Dorsolateral prefrontal cortex (tissue), 122 donors: ENCODE measurements at places on chromosomes 1 and 21. TPM values are rescaled to one million over a fixed set of nuclear protein-coding genes. Genes with fewer than 3 reads are reported as not detected.
A peak's percentile ranks its signal among the peaks of the same experiment; 100 is the strongest.

DNA sequence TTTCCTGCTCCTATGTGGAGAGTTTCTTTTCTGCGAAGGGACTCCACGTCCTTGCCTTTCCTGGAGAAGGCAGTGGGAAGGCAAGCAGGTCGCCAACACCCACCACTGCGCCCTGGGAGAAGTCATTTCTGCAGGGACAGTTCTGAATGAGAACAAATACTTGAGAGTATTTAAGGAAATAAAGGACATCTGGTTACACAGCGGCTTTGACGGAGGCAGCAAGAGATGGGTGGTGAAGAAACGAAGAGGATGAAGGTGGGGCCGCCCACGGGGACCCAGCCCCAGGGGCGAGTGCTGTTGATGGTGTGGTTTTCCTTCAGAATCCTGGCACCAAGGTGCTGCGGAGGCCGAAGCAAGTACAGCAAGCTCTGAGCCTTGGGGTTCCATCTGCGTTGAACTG, 75.5 kb downstream of the PSMG1 start:
- DNase-seq = peak; percentile 11

DNA sequence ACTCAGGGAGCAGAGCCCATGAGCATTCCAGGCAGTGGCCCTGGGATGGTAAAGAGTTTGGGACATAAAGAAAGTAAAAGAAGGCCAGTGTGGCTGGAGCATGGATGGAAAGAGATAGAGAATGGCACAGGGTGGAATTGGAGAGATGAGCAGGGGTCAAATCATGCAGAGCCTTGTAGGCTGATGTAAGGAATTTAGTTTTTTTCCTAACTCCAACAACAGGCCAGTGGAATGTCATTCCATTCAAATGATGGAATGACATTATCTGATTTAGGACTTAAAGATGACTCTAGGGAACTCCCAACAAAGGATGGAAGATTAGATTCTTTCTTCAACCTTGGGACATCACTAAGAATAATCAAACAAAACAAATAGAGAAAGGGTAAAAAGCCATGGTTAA, 12.8 kb upstream of the S100A2 start:
- no peak for DNase-seq

- no peak for DNase-seq
Measured at GRCh38 chr21:43024439-43025136, 50.2 kb downstream of the PKNOX1 start.

Gene PHC2
- total RNA-seq = 94.8 TPM

DNA sequence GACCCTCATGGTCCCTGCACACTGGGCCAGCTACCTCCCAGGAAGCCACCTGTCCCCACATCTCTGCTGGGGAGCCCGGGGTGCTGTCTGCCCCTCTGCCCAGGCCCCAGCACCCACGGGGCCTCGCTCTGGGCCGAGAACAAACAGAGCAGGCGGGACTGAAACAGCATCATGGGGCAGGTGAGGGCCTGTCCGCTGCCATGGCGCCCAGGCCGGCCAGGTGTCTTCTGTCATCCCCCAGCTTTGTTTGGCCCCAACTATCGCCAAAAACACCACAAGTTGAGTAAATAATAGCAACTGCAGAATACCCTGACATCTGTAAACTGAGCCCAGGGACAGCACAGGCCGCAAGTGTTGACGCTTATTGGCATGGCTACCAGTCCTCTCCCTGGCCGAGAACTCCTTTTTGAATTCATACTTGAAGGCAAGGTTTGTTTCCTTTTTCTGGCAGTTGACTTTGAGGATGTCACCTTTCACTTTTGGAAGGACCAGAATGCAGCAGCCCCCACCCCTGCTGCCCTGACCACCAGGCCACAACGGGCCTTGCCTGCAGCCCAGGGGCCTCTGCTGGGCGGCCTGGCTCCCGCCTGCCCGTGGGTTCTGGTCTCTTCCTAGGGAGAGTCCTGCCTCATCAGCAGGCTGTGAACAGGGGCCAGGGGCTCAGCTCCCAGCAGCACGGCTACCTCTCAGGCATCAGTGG, 152.7 kb downstream of the CASZ1 start:
- DNase-seq = no peak

DNA sequence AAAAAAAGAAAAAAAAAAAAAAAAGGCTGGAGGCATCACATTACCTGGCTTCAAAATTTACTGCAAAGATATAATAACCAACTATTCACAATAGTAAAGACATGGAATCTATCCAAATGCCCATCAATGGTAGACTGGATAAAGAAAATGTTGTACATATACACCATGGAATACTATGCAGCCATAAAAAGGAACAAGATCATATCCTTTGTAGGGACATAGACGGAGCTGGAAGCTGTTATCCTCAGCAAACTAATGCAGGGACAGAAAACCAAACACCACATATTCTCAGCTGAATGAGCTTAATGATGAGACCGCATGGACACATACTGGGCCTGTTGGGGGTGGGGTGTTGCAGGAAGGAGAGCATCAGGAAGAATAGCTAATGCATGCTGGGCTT, 330.5 kb downstream of the SRGAP2C start:
- DNase-seq = no peak

Gene CHI3L2
- total RNA-seq = 9.5 TPM
